ENCODE measurements at places on chromosomes 12 and 14. TPM values are rescaled to one million over a fixed set of nuclear protein-coding genes. Genes with fewer than 3 reads are reported as not detected.

DNA sequence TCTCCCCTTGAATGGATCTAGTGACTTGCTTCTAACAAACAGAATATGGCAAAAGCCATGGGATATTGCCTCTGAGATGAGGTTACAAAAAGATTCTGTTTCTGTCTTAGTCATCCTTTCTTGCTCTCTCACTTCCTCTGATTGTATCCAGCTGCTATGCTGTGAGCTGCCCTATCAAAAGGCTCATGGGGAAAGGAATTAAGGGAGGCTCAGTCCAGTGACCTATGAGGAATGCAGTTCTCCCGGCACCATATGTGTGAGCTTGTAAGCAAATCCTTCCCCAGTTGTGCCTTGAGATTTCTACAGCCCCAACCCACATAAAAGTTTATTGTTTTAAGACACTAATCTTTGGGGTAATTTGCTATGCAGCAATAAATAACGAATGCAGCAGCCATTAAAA lies 183.1 kb downstream of the KLHL28 start:
- DNase-seq = no peak

GRCh38 chr12:31897781-31898503 lies 61.3 kb upstream of the RESF1 start:
- DNase-seq = no peak

GRCh38 chr12:111687255-111687654 lies 1.4 kb downstream of the ACAD10 start:
- peak; percentile 5 for DNase-seq

DNA sequence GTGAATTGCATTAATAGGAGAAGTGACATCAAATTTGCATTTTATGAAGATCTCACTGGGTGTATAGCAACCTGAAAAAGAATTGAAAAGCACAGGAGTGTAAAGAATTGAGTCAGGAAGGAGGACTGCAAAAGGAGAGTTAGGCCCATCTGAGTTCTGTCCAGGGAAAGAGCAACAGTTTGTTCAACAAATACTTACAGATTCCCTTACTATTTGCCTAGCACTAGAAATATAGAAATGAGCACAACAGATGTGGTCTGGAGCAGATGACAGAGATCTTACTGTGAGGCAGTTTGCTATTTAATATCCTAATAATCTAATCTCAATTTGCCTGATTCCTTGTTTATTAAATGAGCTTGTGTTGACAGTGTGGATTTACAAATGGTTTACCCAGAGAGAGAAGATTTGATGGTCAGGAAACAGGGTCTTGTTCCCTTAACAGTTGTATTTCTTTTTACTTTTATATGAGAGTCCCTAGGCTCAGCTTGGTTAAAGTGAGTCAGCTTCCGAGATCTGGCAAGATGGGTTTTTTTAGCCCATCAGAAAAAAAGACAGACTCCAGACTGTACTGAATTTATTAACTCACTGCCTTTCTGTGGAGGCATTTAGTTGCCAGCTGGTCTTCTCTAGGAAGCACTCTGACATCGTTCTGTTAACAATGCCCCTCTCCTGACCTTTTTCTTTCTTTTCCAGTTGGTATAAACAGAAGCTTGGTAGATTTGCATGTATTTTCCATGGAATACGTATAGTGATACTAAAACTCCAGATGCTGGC lies 229.7 kb downstream of the TTC6 start:
- DNase-seq = no peak

DNA sequence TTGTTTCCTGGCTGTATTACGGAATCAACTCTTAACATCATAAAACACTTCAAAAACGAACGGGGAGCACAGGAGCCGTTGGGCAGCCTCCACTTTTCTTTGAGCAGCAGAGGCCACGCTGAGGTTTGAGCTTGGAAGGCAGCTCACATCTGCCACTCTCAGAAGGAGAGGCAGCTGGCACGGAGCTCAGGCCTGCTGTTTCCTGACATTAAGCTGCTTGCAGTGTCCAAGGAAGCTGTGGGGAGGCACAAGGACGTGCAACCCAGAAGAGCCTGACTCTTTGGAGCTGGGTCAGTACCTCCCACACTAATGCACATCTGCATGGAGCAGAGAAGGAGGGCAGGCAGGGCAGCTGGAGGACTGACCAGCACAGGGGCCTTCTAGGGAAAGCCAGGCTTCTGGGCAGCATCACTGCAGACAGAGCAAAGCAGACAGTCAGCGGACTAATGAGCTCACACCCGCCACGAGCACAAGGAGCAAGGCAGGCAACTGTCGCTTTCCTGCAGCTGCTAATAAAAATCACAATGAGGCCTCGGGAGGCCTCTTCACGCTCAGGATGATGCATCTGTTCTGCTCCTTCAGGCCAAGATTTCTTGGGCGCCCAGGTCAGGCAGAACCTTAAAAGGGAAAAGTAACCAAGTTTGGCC lies 211.1 kb downstream of the GLT1D1 start:
- DNase-seq = no peak

- DNase-seq = no peak
These were observed 43.1 kb downstream of the ALDH1L2 start for GRCh38 chr12:105041186-105041585.

- no peak for DNase-seq
These were observed 1.8 kb downstream of the CDK2AP1 start for GRCh38 chr12:123269896-123270213.

DNA sequence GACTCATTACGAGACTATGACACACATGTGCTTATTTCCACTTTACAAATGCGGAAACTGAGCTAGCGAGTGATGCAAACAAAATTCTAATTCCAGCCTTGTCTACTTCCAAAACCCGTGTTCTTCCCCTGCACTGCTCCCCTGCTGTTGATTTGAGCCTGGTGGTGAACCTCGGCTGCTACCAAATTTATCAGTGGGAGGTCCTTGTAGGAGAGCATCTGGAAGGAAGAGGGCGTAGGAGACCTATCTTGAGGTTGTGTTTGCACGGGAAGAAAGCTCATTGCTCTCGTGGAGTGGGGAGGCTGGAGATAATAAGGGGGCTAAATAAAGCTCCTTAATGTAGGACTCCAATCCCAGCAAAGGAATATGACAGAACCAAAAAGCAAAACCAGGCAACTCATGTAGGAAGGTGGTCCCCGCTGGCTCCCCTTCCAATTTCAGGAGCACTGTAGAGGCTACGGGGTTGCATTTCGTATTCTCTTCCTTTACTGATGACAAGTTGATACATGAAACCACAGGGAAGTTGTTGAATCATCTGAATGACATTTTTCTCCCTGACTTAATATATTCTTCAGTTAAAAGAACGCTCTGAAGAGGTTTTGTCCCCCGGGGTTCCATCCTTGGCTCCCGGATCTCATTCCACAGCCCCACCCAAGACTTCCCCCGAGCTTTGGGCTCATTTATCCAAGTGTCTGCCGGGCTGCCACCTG lies 52.6 kb downstream of the FZD10 start:
- no peak for DNase-seq

- DNase-seq = no peak
These were observed 39.2 kb upstream of the DYRK2 start for GRCh38 chr12:67609226-67609870.

DNA sequence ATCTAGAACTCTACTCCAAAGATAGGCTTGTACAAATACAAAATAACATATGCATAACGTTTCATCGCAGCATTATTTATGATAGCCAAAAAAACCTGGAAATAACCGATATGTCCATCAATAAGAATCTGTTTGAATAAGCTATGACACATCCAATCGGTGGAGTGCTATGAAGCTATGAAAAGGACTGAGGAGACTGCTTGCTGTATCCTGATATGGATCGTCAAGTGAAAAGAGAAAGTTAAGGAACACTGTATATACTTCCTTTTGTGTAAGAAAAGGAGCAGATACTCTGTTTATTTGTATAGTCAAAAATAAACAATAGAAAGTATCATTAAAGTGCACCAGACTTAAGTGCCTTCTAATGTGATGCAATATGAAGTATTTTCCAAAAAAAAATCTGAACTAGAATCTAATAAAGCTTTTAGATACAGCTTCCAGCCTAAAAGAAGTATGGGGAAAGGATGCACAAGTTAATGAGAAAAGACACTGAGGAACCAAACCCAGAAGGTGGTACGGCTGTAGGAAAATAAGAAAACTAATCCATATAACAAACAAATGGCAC lies 645 bp upstream of the KLHDC1 start:
- no peak for DNase-seq

DNA sequence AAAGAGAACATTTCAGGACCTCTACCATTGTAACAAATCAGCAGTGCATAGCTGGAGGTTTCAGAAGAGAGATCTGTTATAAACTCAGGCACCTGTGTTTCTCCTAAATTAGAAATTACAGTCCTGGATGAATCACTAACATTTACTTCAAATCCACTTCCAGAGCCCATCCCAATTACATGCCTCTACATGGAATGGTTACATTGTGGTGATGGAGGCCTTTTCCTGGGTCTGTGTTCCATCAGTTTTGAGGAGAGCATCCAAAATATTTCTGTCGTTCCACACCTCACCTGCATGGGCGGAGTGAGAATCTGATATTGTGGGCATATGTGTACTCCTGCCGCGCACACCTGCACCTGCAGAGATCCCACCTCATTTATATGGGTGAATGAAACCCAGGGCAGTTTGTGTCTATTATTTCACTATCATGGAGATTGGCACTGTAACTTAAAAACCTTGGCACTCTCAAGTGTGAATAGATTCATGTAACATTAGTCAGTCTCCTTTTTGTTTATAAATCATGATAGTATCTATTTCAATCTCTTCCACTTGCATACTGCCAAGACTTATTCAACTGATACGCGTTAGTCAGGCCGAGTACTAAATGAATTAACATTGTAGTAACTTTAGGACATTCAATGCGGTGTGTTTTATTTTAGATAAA lies 215.1 kb upstream of the FAR2 start:
- no peak for DNase-seq

- no peak for DNase-seq
These were observed 89.7 kb downstream of the RFX4 start for GRCh38 chr12:106672314-106673025.

DNA sequence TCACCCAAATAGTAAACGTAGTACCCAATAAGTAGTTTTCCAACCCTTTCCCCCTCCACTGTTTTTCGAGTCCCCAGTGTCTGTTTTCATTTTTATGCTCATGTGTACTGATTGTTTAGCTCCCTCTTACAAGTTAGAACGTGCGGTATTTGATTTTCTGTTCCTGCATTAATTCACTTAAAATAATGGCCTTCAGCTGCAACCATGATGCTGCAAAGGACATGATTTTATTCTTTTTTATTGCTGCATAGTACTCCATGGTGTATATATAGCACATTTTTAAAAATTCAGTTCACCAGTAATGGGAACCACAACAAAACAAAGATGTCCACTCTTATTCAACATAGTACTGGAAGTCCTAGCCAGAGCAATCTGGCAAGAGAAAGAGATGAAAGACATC lies 72.8 kb downstream of the DUSP6 start:
- DNase-seq = no peak

DNA sequence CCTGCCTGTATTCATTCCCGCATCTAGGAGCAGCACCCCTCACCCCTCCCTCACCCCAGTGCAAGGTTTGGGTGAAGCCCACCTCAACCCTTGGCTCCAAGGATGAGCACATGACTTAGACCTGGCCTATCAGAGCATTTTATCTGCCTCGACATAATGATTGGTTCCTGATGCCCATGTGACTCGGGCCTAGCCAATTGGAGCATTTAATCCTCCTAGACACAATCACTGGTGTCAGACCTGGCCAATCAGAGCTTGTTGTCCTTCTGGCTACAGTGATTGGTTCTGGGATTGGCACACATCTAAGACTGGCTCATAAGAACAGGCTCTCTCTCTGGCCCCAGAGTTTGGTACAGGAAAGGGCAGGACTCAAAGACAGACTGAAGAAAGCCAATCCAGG lies 73.1 kb upstream of the MYL2 start:
- no peak for DNase-seq

DNA sequence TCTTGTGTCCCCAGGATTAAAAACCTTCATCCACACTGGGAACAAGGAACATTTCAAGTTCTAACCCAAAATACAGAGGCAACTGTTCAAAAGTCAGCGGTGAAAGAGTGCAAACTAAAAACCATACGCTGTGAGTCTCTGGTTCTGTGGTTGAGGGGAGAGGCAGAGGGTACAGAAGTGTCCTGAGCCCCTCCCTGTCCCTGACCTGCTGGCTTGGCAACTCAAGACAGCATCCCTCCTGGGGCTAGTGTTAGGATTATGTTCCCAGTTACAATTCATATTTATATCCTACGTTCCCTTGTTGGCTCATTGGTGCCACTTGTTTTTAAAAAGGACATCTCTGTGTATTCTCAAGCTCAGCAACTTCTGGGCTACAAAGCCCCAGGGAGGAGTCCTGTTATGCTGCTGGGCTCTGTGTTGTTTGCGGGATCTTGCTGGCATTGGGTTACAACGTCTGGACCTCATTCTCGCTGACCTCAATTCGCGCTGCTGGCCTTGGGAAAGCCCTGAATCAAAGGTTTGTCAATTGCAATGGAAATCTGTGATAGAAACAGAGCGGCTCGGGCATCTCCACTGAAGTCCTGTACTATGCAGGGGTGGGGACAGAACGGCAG lies 420.8 kb downstream of the FUT8 start:
- no peak for DNase-seq

DNA sequence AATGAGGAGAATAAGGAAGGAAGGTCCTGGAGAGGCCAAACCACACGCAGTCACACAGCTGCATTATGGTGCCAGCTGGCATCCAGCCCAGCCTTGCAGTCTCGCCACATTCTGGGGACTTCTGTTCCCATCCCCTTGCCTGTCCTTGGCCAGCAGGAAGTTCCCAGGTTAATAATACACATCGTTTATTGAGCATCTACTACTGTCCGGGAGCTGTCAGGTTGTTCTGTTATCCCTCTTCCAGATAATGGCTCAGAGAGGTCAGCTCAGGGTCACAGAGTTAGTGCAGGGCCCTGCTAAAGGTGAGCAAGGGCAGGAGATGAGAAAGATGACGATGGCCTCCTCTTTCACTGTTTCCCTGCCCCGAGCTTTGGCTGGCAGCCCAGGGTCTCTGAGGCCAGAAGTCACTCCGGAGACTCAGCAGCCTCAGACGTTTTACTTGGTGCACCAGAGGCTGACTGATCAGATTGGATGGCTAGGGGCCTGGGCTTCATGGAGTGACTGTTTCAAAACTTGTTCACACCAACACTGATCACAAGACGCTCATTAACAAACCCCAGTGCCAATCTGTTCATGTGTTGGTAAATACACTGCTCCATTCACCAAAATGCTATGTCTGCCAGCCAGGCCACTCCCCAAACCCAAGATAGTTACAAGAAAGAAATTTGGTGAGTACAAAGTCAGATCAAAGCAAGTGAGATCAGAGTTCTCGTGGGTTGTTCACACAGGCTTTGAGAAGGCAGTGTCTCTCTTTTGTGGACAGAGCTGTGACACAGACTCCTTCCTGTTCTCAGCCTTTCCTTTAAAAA lies 79.2 kb downstream of the B4GALNT3 start:
- DNase-seq = no peak

- no peak for DNase-seq
These were observed 38.6 kb downstream of the NOC4L start for GRCh38 chr12:132182711-132183365.

GRCh38 chr14:62655166-62655565 lies 390.1 kb downstream of the KCNH5 start:
- DNase-seq = no peak

GRCh38 chr14:39342768-39343167 lies 89.5 kb downstream of the FBXO33 start:
- no peak for DNase-seq

GRCh38 chr12:89370850-89371249 lies 18.5 kb upstream of the DUSP6 start:
- no peak for DNase-seq

The CCDC196 gene
- not detected for total RNA-seq

The ACSM4 gene
- not detected for total RNA-seq

The TPPP2 gene
- total RNA-seq = not detected

The INTS13 gene
- 37.5 TPM for total RNA-seq

The SLC38A4 gene
- 0.23 TPM for total RNA-seq

The SAMD4A gene
- 0.56 TPM for total RNA-seq

The CPNE8 gene
- total RNA-seq = 18.8 TPM

The RAP1B gene
- total RNA-seq = 105 TPM

The PPFIA2 gene
- total RNA-seq = not detected

The CLEC1B gene
- not detected for total RNA-seq

The CATSPERB gene
- total RNA-seq = not detected

Measured in GM12878 (cell line).